ENCODE measurements at places on chromosomes 1 and 21.

GRCh38 chr1:208433086-208433485 is 188.9 kb upstream of the PLXNA2 start:
- DNase-seq, result peak; percentile 50

- no peak for DNase-seq
Observed at GRCh38 chr1:242002072-242002471, 3.2 kb upstream of the MAP1LC3C start.

DNA sequence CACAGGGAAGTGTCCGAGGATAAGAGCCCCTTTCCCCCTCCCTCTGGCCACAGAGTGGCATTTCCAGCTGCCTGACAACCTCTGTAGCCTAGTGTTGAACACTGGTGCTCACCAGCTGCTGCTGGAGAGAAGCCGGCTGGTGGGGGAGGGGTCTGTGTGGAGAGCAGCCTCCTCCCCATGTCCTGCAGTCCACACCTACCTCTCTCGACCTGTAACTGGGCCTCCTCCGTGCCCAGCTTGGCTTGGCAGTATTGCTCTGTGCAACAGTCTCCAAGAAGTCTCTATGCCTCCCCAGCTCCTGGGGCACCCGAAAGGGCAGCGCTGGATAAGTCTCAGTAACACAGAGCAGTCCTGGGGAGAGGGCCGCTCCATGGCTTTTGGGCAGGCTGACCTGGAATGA is 17.0 kb downstream of the PAPPA2 start:
- DNase-seq, result no peak

DNA sequence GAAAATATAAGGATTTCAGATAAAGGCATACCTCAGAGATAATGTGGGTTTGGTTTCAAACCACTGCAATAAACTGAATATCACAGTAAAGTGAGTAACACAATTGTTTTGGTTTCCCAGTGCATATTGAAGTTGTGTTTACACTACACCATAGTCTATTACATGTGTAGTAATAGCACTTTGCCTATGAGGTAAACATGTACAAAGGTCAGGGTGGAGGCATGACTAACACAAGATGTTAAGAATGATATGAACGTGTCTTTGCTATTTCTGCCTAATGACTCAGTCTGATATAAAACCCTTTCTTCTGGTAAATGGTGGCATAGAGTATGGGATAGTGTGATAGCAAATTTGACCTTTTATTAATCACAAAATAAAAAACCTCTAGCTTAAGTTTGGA is 621.5 kb upstream of the ADGRL2 start:
- DNase-seq, result peak; percentile 66

DNA sequence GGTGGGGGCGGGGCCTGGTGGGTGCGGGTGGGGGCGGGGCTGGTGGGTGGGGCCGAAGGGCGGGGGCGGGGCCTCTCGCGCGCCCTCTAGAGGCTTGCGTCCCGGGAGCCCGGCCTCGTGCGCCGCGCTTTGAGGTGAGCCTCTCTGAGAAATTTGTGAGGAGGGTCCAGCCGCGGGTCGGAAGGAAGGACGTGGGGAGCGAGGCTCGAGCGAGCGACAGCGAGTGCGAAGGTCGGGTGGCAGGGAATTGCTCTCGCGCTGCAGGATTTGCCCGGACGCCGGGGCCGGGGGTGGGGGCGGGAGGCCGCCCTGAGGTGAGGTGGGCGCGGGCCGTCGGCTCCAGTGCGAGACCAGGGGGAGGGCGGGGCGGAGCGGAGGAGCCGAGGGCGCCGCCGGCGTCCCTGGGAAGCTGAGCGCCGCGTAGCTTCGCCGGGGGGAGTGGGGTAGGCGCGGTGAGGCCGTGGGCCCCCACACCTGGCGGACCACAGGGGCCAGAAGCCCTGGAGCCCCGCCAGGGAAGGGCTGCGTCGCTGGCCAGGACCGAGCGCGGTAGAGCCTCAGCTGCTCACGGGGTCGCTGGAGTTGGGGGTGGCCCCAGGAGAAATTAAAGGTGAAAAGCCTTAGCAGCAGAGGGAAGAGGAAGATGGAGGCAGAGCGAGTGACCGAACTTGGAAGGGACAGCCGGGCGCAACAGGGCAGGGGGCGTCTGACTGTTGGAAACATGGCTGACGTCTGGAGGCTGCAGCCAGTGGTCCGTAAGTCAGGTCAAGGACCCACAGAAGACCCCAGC is 754 bp upstream of the LSS start:
- no peak for DNase-seq
